GM18507 (cell line): ENCODE measurements at places on chromosomes 1 and 21.

- DNase-seq, result no peak
Measured at GRCh38 chr1:179955731-179956130, 1.1 kb downstream of the CEP350 start.

GRCh38 chr21:44269090-44269489 lies 7.4 kb upstream of the DNMT3L start:
- DNase-seq, result no peak

- peak; percentile 61 for DNase-seq
Measured at GRCh38 chr1:93615582-93616150, 66.0 kb downstream of the BCAR3 start.

- no peak for DNase-seq
Measured at GRCh38 chr1:209480345-209480744, 103.2 kb upstream of the CAMK1G start.

GRCh38 chr1:184469396-184469795 lies 82.6 kb downstream of the C1orf21 start:
- DNase-seq, result no peak

DNA sequence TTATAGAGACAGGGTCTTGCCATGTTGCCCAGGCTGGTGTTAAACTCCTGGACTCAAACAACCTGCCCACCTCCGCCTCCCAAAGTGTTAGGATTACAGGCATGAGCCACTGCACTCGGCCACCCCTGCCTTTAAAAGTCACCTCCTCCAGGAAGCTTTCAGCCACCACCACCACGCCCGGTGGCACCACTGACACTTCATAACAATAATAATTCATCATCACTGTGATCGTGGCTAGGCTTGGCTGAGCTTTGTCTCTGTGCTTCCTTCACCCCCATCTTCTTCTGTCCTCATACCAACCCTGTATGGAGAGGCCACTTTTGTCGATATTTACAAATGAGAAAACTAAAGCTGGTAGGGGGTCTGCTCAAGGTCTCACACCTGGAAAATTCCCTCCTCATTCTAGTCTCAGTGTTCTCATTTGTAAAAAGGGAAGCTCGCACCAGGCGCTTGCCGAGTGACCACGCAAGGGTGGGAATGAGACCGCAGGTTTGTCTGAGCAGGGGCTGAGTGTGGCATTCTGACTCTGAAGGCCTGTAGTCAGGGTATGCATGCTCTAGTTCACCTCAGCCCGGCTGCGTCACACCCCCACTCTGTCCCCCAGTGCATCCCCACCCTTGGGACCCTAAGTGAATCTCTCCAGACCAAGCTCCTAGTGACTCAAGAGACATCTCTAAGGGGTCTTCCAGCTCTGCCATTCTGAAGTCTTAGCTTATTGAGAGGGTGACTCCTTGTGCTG lies 12.9 kb upstream of the EPHA2 start:
- DNase-seq, result no peak

DNA sequence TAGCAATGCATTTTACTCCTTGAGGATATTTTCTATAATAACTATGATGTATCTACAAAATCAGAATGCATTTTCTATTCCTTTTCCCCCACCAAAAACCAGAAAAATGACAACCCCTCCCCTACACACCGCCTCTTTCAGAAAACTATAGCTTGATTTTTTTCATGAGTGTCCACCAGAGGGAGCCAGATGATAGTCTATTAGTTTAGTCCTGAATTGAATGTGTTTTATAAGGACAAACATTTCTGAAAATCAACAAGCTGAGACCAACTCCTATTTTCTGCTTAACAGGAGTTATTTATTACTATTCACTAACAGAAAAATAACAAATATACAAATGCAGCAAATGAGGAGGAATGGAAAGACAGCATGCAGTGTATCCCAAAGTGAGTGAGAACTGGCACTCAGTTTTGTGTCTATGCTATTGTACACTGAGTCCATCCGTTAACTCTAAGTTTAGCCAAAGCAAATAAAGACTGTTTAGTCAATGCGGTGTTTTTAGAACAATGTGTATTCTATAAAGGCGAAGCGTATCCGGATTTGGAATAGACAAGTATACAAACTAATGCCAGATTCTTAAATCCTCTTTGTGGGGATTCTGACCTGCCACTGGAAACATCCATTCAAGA lies 182.6 kb downstream of the VAV3 start:
- DNase-seq, result no peak

DNA sequence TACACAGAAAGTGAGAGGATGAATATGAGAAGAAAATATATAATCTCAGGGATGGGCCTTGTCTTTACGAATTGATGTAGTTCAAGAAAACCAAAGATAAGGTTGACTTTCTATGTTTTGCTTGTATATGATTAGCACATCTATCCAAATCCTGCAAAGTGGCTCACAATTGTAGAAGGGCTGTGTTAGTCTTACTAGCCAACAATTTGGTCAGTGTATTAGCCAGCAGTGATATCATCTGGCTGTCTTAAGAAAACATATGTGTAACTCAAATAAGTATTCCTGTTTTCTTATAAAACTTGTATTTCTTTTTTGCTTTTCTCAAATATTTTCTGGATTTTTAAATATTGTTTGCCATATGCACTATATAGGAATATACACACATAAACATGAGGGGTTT lies 5.5 kb downstream of the SDCCAG8 start:
- DNase-seq, result no peak

GRCh38 chr21:40587736-40588346 lies 259.1 kb downstream of the DSCAM start:
- DNase-seq, result no peak

DNA sequence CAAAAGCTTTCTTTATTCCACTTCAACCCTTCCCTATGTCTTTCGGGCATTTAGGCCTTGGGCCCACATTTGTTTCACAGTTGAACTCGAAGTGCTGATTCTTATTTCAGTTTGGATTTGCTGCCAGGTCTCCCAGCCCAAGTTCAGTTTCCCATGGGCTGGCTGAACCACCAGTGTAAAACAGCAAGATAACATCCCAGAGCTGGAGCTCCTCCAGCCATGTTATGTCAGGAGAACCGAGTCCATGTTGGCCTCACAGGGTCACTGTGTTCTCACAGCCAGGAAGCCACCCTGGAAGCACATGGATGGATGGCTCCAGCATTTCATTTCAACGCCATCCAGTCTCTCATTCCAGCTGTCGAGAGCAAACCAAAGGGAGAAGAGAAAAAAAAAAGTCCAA lies 45.2 kb upstream of the RXRG start:
- no peak for DNase-seq

DNA sequence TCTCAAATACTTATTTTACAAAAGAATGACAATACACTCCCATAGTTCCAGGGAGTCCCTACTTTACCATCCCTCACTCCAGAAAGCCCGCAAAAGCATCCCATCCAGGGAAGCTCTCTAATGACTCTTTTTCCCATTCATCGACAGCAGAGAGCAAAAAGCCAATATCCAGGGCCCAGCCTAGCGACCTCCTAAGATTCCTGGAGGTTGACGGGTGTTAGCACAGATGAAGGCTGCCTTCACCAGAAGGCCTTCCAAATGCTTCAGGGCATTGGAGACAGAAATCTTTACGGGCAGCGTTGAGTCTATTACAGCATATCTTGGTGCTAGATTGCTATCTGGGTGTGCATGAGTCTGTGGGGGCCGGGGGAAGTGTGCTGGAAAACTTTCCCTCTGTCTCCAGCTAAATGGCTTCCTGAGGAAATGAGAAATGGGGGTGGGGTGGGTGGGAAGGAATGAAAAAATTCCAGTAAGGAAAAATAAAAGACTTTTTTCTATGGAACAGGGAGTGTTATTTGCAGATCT lies 136.6 kb downstream of the PROX1 start:
- DNase-seq, result no peak

DNA sequence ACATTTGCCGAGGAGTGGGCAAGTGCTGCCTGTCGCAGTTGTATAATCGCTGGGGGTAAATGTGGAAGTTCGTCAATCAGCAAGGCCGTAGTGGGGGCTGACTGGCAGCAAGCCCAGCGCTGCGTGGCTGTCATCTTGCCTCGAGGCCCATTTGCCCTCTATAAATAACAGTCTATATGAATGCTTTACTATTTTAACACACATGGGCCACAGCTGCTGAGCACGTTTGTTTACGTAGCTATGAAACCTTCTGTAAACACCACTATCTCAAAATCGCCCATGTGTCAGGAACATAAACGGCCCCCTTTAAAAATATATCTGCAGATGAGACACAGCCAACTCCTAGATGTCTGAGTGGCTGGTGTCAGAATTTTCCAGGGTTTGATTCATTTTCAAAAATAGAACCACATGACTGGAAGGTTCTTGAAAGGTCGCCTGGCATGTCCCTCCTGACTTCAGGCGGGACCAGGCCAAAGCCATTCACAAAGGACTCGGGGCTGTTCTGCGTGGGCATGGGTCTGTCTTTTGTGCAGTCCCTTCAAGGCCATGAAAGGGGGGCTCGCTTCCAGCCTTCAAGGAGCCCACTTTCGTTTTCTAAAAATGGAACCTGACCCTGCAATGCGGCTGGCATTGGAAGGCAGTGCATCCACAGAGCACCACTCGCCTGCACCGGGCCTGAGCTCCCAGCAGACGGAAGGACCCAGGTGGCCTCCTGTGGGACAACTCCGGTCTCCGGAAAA lies 205.5 kb downstream of the KCNJ6 start:
- DNase-seq, result no peak

GRCh38 chr1:1910651-1911331 lies 4.3 kb upstream of the CALML6 start:
- DNase-seq, result no peak

DNA sequence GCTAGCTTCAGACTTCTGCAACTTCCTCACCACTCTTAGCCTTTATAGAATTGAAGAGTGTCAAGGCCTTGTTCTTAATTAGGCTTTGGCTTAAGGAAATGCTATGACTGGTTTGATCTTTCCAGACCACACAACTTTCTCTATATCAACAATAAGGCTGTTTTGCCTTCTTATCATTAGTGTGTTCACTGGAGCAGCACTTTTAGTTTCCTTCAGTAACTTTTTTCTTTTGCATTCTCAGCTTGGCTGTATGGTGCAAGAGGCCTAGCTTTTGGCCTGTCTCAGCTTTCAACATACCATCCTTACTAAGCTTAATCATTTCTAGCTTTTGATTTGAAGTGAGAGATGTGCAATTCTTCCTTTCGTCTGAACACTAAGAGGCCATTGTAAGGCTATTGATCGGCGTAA lies 8.6 kb downstream of the PRKACB start:
- DNase-seq, result no peak

DNA sequence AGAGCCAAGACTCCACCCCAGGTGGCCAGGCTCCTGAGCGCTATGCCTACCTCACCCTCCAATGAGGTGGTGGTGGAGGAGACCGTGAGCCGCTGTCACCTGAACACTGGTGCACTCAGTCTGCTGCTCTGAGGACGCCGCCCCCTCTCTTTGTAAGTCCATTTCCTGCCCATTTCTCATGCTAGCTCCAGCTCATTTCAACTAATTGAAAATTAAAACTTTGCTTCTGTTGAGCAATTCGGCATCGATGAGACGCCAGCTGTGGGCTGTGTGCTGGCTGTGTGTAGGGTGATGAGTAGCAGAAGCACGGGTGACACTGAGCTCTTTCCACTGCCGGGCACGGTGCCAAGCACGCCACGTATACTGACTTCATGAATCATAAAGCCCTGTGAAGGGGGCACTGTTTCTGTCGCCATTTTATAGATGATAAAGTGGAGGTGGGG lies 11.2 kb downstream of the TNFRSF1B start:
- no peak for DNase-seq

DNA sequence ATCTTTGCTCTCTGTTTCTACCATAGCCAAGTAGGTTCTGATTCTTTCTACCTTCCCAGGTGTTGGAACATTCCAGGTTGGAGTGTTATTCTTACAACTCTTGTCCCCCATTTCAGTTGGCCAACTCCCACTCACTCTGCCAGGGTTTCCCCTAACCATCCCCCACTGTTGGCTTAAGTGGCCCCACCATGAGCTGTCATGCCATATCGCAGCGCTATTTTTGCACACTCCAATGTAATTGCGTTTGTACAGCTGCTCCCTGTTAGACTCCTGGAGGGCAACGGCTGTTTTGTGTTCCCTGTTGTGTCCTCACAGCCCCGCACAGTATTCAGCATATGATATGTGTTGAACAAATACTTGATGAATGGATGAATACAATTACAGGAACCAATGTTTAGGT lies 117.7 kb upstream of the ETS2 start:
- DNase-seq, result no peak

DNA sequence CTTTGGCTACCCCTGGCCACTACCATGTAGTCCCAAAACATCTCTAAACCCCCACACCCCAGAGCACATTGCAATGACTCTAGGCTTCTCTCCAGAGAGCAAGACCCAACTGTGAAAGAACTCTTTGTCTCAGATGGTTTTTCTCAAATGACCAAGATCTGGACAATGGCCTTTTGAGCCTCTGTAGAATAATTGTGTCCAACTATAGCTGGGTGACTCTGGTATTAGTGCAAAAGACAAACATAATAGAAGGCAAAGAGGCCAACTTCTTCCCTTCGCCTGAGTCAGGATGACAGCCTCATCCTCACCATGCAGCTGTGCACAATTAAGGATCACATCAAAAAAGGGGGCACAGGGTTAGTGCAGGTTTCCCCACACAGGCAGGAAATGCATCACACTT lies 139.6 kb downstream of the BRINP2 start:
- DNase-seq, result no peak

DNA sequence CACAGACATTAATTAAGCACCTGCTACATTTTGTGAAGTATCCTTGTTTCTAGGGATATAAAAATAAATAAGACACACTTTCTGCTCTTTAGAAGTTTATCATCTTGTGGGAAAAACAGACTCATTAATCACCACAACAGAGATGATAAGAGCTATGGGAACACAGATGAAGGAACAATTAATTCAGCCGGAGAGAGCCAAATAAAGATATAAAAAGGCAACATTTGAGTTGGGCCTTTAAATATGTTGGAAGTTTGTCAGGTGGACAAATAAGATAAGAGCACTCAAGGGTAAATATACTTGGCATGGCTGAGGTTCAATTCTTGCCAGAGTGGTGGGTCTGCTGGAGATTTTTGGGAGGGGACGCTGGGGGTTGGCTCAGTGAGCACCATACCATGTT lies 34.2 kb upstream of the VTCN1 start:
- DNase-seq, result no peak

DNA sequence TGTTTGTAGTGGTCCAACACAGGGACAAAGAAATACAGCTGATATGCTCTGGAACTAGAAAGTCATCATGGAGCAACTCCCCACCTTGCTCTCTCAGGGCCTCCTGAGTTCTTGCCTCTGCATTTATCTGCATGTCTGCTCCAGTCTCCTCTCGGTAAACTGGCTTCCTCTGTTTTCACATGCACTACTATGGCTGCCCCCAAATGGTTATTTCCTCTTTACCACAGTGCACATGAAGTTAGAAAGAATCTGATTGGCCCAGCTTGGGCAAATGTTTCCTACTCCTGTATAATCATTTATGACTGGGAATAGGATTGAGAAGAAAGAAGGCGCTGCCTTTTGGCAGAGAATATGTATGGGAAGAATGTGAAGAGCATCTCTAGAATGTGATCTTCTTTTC lies 16.5 kb upstream of the PSMB2 start:
- DNase-seq, result no peak

- no peak for DNase-seq
Measured at GRCh38 chr1:30735668-30736498, 12.5 kb upstream of the MATN1 start.

DNA sequence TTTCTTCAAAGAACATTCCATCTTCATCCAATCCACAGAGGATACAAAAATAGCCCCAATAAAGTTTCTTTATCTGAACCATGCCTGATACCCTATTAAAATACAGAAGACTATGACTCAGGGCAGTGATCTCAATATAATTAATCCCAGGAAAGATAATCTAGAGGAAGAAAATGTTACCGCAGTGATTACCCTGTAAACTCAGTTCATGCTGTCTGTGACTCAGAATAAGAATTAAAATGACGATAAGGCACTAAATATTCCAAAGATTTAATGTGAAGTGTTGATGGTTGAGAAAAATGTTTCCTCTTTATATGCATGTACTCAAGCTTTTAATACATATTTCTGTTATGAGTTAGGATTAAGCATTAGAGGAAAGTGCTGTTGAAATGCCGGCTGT lies 88.6 kb upstream of the LYPLAL1 start:
- DNase-seq, result no peak
